Anterior cingulate cortex (tissue), 58 donors: ENCODE measurements at places on chromosomes 13 and 19.

DNA sequence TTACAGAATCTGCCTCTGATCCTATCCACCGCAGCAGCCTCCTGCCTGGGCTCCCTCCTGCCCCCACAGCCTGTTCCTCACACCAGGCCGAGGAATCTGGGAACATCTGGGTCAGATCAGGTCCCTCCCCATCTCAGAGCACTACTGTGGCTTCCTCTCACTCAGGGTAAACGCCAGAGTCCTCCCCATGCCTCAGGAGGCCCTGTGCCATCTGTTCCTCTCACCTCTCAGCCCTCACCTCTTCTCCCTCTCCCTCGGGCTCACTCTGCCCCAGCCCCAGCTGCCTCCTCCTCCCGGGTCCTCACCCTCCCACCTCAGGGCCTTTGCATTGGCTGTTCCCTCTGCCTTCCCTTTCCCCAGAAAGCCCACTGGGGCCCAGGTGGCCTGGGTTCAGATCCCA lies 18.2 kb downstream of the FCGBP start:
- DNase-seq = no peak

DNA sequence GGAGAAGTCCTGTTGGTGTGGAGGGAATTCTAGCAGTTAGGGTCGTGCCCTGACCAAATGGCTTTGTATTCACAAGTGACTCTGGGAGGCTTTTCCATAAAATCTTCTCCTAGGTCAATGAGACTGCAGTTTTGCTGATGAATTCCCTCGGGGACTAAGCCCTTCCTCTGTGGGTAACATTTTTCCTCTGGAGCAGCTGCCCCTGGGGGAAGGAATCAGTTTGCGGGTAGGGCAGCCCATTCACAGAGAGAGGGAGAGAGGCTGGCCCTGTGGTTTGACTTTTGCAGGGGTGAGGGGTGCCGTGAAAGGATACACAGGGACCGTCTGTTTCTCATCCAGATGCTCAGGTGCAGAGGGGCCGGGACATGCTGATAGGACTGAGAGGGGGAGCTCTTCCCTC lies 67.3 kb downstream of the ERICH6B start:
- no peak for DNase-seq

- peak; percentile 92 for DNase-seq
Measured at GRCh38 chr19:35124098-35125060, 8.8 kb downstream of the FXYD3 start.

GRCh38 chr19:42334697-42335373 lies 9.4 kb downstream of the MEGF8 start:
- no peak for DNase-seq

DNA sequence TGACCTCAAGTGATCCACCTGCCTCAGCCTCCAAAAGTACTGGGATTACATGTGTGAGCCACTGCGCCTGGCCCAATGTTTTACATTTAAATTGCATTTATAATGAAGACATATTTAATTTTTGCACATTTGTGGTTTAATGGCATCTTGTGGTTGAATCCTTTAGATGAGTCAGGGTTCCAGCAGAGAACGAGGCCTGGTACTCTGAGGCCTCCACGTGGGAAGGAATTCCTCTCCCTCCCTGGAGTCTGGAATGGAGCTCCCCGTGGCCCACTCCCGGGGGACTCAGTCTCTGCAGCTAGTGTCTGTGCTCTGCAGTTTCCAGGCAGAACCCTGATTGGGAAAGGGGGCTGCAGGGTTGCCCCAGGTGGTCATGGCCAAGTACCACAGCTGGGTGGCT lies 24.2 kb downstream of the ZFR2 start:
- no peak for DNase-seq

GRCh38 chr13:111394211-111394922 lies 73.9 kb downstream of the TEX29 start:
- no peak for DNase-seq
